ENCODE measurements at places on chromosomes 6 and 20. TPM values are rescaled to one million over a fixed set of nuclear protein-coding genes. Genes with fewer than 3 reads are reported as not detected.

The NELFE gene
- 67.0 TPM for polyA plus RNA-seq

The BPIFA1 gene
- polyA plus RNA-seq: not detected

The VWA7 gene
- 2.5 TPM for polyA plus RNA-seq

The FAM83C gene
- polyA plus RNA-seq: not detected

The TSPO2 gene
- not detected for polyA plus RNA-seq

The LAMA2 gene
- polyA plus RNA-seq: 0.87 TPM

The NTSR1 gene
- polyA plus RNA-seq: not detected

The CD93 gene
- polyA plus RNA-seq: not detected

The HRH3 gene
- polyA plus RNA-seq: not detected

The NKX2-4 gene
- not detected for polyA plus RNA-seq

The STK35 gene
- 5.9 TPM for polyA plus RNA-seq

The JPH2 gene
- polyA plus RNA-seq: not detected

The CALHM5 gene
- not detected for polyA plus RNA-seq

The GJA10 gene
- polyA plus RNA-seq: not detected

The CLIC5 gene
- 3.4 TPM for polyA plus RNA-seq

The APCDD1L gene
- not detected for polyA plus RNA-seq

The HTR1B gene
- polyA plus RNA-seq: not detected

The RIPPLY2 gene
- not detected for polyA plus RNA-seq

The OR2H1 gene
- not detected for polyA plus RNA-seq

The MANEA gene
- polyA plus RNA-seq: 4.5 TPM

The LIME1 gene
- polyA plus RNA-seq: 324 TPM

The SLC22A16 gene
- not detected for polyA plus RNA-seq

The TRIM15 gene
- not detected for polyA plus RNA-seq

The BMP7 gene
- polyA plus RNA-seq: not detected

The OTOR gene
- not detected for polyA plus RNA-seq

The FAM184A gene
- 0.54 TPM for polyA plus RNA-seq

The NQO2 gene
- 53.1 TPM for polyA plus RNA-seq

The SGK2 gene
- polyA plus RNA-seq: not detected

The ULBP2 gene
- 1.1 TPM for polyA plus RNA-seq

The LY6G6C gene
- polyA plus RNA-seq: not detected

The HLA-DQA2 gene
- polyA plus RNA-seq: 0.77 TPM

The TINAG gene
- not detected for polyA plus RNA-seq

The RHAG gene
- not detected for polyA plus RNA-seq

The BAK1 gene
- polyA plus RNA-seq: 28.1 TPM

The PHACTR3 gene
- not detected for polyA plus RNA-seq

The TMEM217 gene
- 0.42 TPM for polyA plus RNA-seq

The EYA4 gene
- not detected for polyA plus RNA-seq

The BCAS4 gene
- 14.6 TPM for polyA plus RNA-seq

The SEC63 gene
- polyA plus RNA-seq: 19.6 TPM

The RFX6 gene
- polyA plus RNA-seq: not detected

The ZSCAN23 gene
- polyA plus RNA-seq: not detected

The LTA gene
- 27.7 TPM for polyA plus RNA-seq

The UST gene
- 2.2 TPM for polyA plus RNA-seq

The ZNF165 gene
- 0.78 TPM for polyA plus RNA-seq

The SCRT2 gene
- not detected for polyA plus RNA-seq

The NFATC2 gene
- 42.4 TPM for polyA plus RNA-seq

The NAA20 gene
- polyA plus RNA-seq: 116 TPM

The RAET1G gene
- polyA plus RNA-seq: not detected

The LAMA5 gene
- polyA plus RNA-seq: not detected

The MUC21 gene
- not detected for polyA plus RNA-seq

The ASIP gene
- polyA plus RNA-seq: not detected

The ADGB gene
- not detected for polyA plus RNA-seq

The HLA-DOB gene
- polyA plus RNA-seq: 0.22 TPM

The PRL gene
- polyA plus RNA-seq: not detected

The XKR7 gene
- polyA plus RNA-seq: not detected

Data from CD4-positive, alpha-beta memory T cell (primary cell).